ENCODE measurements at places on chromosomes 5 and 9. TPM values are rescaled to one million over a fixed set of nuclear protein-coding genes. Genes with fewer than 3 reads are reported as not detected.

DNA sequence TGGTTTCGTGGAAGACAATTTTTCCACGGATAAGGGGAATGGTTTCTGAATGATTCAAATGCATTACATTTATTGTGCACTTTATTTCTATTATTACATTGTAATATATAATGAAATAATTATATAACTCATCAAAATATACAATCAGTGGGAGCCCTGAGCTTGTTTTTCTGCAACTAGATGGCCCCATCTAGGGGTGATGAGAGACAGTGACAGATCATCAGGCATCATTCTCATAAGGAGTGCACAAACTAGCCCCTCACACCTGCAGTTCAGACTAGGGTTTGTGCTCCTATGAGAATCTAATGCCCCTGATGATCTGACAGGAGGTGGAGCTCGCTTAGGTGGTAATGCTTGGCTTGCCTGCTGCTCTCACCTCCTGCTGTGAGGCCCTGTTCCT is 6.4 kb downstream of the ISCA1 start:
- DNase-seq: no peak

DNA sequence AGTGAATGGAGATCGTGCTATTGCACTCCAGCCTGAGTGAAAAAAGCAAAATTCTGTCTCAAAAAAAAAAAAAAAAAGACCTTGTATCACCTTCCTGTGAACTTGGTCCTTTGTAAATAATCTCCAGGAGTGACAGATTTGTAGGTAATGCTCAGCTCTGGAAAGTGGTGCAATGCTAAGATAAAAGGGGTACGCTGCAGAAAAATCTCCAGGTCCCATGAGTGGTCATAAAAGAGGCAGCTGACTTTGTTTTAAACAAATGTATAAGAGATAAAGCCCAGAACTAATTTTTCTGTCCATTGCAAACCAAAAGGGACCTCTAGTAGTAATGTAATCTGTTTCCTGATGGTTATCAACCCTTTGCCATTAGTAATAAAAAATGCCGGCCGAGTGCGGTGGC is 33.7 kb downstream of the RNF44 start:
- no peak for DNase-seq

GRCh38 chr5:154836225-154836624 is 14.2 kb downstream of the FAXDC2 start:
- no peak for DNase-seq

The SHOC1 gene
- not detected for total RNA-seq

DNA sequence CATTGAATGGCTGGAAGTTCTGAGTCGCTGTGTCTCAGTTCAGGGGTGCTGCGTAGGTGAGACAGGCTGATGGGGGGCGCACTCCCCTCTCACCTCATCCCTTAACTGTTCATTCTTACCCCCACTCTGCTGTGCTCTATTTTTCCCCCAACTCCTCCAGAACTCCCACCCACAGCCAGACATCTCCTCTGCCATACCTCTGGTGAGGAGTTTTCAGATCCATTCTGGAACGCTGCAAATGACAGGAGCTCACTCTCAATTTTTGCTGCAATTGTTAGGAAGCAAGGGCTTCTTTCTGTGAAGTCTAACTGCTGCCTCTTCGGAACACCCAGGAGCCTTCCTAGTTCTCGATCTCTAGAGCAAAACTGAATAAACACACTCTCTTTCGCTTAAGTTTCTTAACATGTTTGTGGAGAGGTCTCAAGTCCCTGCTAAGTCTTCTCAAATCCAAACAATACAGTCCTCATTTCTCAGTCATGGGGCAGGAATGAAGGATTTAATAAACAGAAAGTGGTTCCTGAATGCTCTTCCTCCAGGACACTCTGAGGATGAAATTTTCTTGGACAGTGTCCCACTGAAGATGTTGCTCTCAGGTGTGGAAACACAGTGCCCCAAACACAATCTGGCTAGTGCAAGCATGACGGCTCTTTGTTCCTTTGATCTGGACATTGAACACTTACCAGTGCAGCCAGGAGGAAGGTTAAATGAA is 387.7 kb downstream of the KDM4C start:
- DNase-seq: no peak

The CARD9 gene
- 0.89 TPM for total RNA-seq

The DOCK2 gene
- total RNA-seq: 344 TPM

DNA sequence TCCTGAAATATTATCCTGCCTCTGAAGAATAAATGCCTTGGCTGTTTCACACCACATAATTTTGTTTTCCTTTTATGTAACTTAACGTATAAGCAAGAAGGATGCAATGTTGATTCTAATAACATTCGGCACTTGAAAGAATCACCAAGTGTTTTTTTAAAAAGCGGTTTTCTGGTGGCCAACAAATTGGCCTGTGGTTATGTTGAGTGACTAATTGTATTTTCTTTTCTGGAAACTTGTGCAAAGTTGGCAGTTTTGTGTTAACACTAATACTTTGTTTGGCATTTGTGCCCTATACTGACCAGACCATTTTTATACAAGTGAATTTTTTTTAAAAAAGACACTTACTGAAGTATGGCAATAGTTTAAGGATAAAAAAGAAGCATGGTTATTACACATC is 452.7 kb downstream of the BNC2 start:
- DNase-seq: no peak

DNA sequence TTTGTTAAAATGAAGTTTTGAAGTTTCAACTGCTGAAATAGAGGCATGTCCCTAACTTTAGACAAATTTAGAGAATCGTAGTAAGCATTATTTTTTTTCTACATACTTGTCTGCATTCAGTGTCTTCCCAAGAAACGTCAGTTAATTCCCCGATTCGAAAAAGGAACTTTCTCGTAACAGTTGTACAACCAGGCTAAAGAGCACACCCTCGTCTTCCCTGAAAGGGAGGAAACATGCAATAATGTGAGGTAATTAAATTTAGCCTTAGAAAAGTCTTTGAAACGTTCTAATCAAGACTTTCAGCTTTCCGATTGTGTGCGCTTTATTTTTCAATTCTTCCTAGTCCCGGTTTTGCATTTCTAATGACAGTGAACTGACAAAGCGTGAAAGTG is 374 bp upstream of the SLC1A3 start:
- DNase-seq: no peak

- no peak for DNase-seq
Observed at GRCh38 chr9:81035601-81036000, 653.7 kb downstream of the TLE1 start.

- no peak for DNase-seq
Observed at GRCh38 chr9:8750639-8751051, 951.1 kb upstream of the DMAC1 start.

The FCN2 gene
- total RNA-seq: not detected

DNA sequence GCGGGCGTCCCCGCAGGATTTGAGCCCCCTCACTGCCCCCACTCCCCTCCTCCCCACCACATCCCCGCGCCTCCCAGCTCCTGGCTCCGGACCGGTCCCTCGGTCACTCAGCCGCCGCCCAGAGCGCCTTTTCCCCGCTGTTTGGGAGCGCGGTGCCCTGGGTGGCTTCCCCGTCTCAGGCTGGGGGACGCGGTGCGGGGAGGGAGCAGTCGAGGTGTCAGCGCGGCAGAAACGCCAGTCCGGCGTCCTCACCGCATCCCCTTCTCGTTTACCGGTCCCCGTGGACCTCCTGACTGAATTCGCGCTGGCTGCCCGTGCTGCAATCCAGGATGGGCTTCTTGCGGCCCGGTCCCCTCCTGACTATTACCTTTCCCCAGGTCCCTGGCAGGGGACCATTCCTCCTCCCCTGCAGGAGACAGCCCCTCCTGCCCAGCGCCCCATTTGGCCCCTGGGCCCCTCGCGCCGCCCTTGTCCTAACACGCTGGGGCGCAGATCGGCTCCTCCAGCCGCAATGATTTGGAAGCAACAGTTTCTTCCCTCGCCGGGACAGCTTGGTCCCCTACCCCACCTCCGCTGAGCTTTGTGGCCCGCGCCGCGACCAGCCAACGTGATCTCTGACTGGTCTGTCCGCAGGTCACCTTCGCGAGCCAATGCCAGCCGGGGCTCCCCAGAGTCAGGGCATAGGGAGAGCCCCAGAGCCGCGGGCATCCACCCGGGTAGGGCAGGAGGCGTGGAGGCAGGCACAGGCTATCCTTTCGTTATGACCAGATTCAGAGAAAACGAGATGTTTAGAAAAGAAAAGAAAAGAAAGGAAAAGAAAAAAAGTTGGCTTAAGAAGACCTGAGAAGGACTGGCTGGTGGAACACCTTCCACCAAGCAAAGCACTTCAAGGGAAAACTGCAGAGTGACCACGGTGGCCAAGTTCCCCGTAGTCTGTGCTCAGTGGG is 1.2 kb downstream of the ANKRD33B start:
- no peak for DNase-seq

DNA sequence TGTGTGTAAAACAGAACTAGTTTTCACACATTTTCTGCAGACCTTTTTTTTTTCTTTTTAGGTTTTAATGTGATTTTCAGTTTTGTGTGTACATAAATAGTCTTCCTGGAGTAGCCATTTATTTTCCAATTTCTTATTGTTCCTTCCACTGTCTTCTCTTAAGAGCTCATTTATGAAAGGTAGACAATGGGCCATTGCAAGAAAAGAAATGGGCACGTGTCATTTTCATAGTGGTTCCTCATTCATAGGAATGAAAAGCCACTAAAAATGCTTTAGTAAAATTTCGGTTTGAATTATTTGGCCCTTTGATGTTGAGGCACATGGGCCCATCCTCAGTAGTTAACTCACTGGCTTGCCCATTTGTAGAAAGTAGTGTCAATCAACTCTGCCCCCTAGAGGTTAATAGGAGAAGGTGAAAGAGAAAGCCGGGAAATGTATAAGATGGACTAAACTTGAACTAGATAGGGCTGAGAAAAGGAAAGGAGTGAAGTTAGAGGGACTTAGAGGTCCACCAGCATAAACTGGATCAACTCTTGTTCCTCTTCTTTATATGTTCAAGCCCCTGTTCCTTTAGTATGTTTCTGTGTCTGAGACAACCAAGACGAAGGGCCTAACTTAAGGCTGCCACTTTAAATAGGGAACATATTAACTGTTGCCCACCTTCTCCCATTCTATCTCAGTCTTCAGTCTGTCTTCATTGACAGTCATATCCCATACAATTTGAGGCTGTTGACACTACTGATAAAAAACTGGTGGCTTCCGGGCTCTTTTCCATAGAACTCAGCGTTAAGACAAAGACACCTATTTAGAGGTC is 72.6 kb downstream of the SMARCA2 start:
- no peak for DNase-seq

DNA sequence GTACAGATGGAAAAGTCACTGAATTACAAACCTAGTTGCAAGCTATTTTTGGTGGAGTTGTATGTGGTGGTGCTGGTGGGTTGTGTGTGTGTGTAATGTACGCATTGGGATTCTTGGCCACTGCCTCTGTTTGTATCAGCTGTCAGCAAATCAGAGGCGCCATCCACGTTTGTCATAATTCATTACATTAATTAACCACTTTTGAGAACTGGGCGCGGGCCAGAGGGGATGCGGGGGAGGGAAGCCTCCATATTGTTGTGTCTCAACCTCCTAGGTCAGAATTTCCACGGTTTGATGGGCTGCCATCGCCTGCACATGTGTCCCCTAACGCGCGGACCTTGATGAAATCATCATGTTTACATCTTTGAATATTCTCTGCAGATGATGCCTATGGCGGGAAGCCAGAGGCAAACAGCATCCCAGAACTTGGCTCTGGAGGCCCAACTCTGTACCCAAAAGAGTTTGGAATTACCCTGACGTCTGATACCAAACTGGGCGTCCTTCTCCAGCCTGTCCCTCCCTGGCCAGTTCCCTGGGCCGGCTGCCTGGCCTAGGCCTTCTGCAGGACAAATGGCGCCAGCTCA is 54.9 kb downstream of the FGF18 start:
- no peak for DNase-seq

GRCh38 chr9:7320139-7320538 is 479.4 kb downstream of the DMAC1 start:
- no peak for DNase-seq

DNA sequence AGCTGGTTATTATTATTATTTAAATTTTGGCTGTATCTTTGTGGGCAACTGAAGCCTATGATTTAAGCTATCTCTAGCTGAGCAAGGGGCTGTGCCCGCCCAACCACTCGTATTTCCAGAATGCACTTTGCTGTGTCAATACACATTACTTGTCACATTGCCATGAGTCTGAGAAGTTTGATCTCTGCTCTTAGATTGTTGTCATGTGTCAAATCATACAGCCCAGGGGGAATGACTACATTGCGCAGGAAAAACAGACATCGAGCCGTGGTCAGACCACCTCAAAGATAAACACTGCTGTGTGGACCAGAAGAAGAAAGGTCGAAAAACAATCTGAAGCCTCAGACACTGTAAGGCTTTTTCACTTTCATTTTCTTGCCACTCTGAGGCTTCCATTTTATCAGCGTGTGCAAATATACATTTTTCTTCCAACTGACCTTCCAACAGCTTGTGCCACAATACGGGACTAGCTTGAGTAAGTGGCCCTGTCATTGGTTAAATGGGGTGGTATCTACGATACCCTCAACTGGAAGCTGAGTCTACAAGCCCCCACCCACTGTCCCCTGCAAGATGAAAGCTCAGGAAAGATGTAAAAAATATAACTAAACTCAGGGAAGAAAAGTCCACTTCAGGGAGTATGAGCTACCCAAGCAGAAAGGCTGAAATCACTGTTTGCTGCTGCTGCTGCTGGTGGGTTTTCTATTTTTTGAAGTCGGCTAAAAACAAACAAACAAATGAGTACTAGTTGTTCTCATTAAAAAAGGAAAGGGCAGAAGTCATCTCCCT is 603.0 kb downstream of the BNC2 start:
- DNase-seq: no peak

- DNase-seq: no peak
Observed at GRCh38 chr5:172845154-172845553, 11.1 kb downstream of the ERGIC1 start.

GRCh38 chr9:88488166-88488565 is 46.8 kb upstream of the NXNL2 start:
- no peak for DNase-seq

- DNase-seq: no peak
Observed at GRCh38 chr5:15560421-15560820, 60.4 kb downstream of the FBXL7 start.

DNA sequence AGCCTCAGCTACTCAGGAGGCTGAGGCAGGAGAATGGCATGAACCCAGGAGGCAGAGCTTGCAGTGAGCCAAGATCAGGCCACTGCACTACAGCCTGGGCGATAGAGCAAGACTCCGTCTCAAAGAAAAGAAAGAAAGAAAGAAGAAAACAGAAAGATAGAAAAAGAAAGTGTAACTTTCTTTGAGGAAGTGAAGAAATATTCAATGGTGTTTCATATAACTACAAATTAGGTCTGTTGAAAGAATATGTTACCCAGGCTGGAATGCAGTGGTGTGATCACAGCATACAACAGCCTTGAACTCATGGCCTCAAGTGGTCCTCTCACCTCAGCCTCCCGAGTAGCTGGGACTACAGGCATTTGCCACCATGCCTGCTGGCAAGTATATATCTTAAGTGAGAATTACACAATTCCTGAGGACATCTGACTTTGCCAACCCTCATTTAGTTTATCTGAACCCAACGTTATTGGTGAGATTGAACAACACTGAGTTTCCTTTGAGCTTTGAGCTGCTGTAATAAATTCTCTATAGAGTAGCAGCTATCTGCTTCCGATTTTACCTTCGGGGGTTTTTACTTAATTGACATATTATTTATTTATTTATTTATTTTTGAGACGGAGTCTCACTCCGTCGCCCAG is 2.0 kb upstream of the FAF2 start:
- DNase-seq: no peak

The QRFP gene
- total RNA-seq: not detected
